Stomach (tissue), 19 donors: ENCODE measurements at places on chromosomes 12 and 14. TPM values are rescaled to one million over a fixed set of nuclear protein-coding genes. Genes with fewer than 3 reads are reported as not detected.

DNA sequence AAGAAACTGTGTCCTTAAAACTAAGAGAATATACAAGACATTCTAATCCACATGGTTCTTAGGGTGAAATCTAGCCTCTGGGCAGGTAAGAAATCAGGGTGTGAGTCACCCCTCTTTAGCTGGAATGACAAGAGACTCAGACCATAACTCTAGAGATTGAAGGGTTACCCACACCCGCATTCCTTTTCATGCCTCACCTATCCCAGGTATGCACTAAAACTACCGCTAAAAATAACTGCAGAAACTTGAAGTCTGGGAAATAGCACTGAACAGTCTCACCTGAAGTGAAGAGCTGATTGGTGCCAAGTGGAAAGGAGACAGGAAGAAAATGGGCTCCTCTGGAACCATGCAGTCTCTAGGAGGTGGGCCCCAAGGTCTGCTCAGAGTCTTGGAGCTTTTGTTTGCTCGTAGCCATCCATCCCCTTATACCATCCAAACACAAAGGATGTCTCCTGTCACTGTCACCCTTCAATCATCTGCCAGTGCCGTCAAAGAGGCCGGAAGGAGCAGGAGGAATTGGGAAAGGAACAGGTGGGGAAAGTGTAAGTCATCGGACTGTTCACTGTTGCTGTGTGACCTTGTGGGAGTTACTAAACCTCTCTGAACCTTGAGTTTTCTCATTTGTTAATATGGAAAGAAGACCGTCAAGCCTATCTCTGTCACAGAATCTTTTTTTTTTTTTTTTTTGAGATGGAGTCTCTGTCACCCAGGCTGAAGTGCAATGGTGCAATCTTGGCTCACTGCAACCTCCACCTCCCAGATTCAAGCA lies 22.4 kb downstream of the DDX47 start:
- no peaks in the 10 kb centered on the region for H3K27me3 ChIP-seq
- H3K4me3 ChIP-seq: no peak overlapping the region
- no peak for DNase-seq
- H3K27ac ChIP-seq: peak overlapping the region; percentile 67
- H3K36me3 ChIP-seq: peaks cover 37% of the 10 kb centered on the region

DNA sequence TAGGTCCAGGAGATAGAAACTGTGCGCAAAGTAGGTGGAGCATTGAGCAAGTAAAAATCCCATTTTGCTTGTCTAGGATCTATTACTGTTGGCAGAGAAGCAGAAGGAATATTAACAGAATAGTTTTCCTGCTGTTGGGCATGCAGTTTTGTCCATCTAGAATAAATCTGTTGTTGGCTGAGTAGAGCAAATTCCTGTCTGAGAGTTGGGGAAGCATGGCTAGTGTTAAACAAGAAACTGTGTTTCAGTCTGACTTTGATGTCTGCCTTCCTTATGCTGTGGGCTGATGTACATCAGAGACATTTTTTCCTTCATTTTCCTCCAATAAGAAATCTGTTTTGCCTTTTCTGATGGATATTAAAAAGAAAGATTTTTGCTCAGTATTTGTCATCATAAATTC lies 98.2 kb downstream of the RAD52 start:
- no peak for DNase-seq
- H3K4me3 ChIP-seq: no peak overlapping the region
- H3K36me3 ChIP-seq: no peaks in the 10 kb centered on the region
- H3K27me3 ChIP-seq: no peaks in the 10 kb centered on the region
- H3K27ac ChIP-seq: no peak overlapping the region

DNA sequence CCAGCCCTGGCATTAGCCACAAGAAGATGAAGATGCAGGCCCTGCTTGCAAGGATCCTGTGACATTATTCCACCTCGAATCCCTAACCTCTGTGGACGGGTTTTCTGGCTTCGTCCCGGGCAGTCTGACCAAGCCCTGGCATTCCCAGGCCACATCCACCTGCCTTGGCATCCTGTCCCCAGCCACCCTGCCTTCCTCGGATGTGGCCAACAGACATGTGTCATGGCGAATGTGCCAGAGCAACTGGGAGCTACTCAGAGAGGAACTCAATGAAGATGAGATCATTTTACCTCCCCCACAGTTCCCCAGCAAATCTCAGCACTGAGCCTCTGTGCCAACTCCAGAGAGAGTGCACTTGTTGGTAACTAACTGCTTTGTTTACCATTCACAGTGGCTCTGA lies 33.5 kb upstream of the KCNA5 start:
- H3K4me1 ChIP-seq: no peaks in the 10 kb centered on the region
- DNase-seq: no peak
- H3K4me3 ChIP-seq: no peak overlapping the region
- no peaks in the 10 kb centered on the region for H3K36me3 ChIP-seq
- no peak overlapping the region for H3K27ac ChIP-seq

DNA sequence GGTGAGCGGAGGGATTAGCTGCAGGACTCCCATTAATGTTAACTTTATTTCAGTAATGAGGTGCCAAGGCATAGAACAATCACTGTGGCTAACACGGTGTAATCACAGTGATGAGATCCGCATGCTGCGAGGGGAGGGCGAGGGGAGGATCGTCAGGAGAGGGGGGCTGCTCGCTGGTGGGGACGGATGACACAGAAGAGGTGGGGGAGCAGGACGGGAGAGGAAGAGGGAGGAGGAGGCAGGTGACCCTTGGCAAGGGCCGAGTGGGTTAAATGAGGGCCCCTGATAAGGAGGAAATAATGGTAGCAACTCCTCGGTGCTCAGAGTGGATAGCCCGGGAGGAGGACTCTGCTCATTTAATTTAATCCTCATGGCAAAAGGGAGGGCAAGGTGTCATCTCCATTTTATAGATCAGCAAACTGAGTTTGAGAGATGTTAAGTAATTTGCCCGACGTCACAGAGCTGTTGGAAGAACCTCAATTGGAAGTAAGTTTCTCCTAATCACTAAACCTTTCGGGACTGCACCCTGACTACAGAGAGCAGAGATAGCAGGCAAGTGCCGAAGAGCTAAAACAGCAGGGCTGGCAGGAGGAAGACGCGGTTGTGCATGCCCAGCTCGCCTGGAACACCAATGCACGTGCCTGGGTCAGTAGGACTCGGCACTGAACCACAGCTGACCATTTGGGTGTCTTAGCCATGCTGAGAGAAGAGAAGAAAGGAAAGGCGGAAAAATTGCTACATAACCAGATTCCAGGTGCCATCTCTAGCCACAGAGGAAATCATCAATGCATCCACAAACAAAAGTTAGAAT lies 43.0 kb downstream of the SPRING1 start:
- no peak for DNase-seq
- peaks cover 17% of the 10 kb centered on the region for H3K27me3 ChIP-seq
- no peak overlapping the region for H3K27ac ChIP-seq
- H3K4me1 ChIP-seq: peaks cover 17% of the 10 kb centered on the region
- H3K4me3 ChIP-seq: no peak overlapping the region

DNA sequence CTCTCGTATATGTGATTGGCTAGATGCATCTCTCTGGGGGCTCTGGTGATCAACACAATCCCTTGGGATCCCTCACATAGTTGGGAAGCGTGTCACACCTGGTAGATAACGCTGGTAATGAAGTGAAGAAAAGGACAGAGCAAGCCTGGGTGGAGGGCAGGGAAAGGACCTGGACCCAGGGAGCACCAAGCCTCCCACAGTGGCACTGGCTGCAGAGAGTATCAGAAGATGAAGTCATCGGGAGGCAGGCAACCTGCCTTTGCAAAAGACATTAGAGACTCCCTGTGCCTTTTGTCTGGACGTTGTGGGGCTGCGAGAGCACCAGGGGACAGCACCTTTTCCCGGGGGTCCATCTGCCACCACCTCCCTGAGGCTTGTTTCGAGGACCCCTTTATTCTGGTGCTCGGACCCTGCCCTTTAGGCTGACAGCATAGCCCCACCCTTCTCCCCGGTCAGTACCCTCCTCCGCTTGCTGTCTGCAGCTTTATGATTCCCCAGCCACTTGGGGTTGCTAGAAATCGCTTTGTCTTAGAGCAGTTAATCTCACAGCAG lies 116.4 kb downstream of the EML1 start:
- H3K4me1 ChIP-seq: no peaks in the 10 kb centered on the region
- no peak overlapping the region for H3K4me3 ChIP-seq
- H3K27me3 ChIP-seq: no peaks in the 10 kb centered on the region
- peaks cover 96% of the 10 kb centered on the region for H3K36me3 ChIP-seq

- H3K4me1 ChIP-seq: no peaks in the 10 kb centered on the region
- no peaks in the 10 kb centered on the region for H3K27me3 ChIP-seq
- DNase-seq: no peak
- H3K27ac ChIP-seq: no peak overlapping the region
Measured at GRCh38 chr14:72352012-72352411, 419.8 kb downstream of the RGS6 start.

DNA sequence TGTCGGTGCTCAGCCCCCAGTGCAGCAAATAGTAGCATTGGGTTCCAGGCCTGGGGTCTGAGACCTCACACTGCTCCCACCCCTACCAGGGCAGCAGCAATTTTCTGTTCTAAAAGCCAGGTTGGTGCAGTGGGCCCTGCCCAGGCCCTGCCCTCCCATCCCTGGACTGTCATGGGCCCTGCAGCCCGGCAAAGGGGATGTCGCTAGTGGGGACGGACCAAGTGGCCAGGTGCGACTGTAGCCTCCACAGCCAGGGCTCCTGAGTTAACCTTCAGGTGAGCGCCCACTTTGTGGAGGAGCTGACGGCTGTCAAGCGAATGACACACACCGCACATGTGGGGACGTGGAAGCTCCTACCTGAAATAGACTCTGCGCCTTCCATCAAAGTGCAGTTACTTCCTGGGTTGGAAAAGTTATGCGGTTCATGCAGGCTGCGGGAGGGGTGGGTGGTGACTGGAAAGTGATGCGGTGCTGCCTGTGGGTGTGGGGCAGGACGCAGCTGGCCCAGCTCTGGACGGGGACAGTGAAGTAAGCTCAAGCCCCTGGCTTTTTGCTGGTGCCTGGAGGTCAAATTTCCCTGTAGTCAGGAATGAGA lies 1.5 kb downstream of the INF2 start:
- H3K4me1 ChIP-seq: peaks cover 91% of the 10 kb centered on the region
- peak overlapping the region; percentile 93 for H3K27ac ChIP-seq
- peaks cover 8% of the 10 kb centered on the region for H3K36me3 ChIP-seq

DNA sequence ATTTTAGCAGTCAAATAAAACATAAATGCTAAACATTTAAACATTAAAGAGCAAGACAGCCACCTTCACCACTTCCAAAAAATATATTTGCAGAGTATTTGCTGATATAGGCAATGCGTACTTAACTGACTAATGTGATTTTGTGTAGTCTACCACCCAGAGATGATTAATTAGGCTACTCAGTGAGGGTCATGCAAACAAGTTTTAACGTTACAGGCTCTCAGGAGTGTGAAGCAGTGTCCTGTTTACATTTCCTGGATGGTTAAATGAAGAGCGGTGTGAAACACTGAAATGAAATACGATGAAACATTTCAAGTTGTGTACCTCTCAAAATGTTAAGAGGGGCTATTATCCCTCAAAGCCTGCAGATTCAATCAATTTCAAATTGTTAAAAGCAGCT lies 165.8 kb upstream of the LRIG3 start:
- no peak overlapping the region for H3K4me3 ChIP-seq
- peaks cover 42% of the 10 kb centered on the region for H3K4me1 ChIP-seq

GRCh38 chr14:22922294-22922693 lies 3.3 kb upstream of the RBM23 start:
- H3K36me3 ChIP-seq: peaks cover 66% of the 10 kb centered on the region
- H3K4me1 ChIP-seq: peaks cover 16% of the 10 kb centered on the region
- no peak for DNase-seq

- H3K4me3 ChIP-seq: no peak overlapping the region
- peaks cover 37% of the 10 kb centered on the region for H3K36me3 ChIP-seq
- peaks cover 84% of the 10 kb centered on the region for H3K4me1 ChIP-seq
Measured at GRCh38 chr14:55136241-55136640, 7.2 kb downstream of the LGALS3 start.

GRCh38 chr14:38309522-38310277 lies 53.8 kb upstream of the CLEC14A start:
- H3K27me3 ChIP-seq: no peaks in the 10 kb centered on the region
- peaks cover 10% of the 10 kb centered on the region for H3K4me1 ChIP-seq

DNA sequence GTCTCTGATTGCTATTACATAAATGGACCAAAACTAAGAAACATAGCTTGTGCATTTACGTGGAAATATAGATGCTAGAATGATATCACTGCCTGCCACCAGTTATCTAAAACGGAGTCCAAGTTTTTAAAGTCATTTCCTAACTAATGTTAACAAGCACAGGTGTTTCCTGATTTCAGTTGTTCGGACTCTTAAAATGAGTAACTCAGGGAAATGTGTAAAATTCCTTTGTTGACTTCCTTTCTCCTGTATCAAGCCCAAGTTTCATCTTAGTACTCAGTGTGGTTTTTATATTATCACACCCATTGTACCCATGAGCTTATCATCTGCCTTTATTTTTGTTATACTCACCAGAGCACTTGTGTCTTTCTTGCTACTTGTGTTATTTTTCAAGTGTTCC lies 13.2 kb upstream of the PRKCH start:
- DNase-seq: peak; percentile 34
- H3K4me3 ChIP-seq: no peak overlapping the region
- no peak overlapping the region for H3K27ac ChIP-seq
- no peaks in the 10 kb centered on the region for H3K4me1 ChIP-seq
- no peaks in the 10 kb centered on the region for H3K27me3 ChIP-seq

GRCh38 chr12:53995378-53996239 lies 4.4 kb upstream of the HOXC9 start:
- H3K36me3 ChIP-seq: no peaks in the 10 kb centered on the region
- H3K4me1 ChIP-seq: peaks cover 55% of the 10 kb centered on the region
- H3K4me3 ChIP-seq: peak overlapping the region; percentile 42
- DNase-seq: peak; percentile 40
- H3K27me3 ChIP-seq: peaks cover 100% of the 10 kb centered on the region
- no peak overlapping the region for H3K27ac ChIP-seq

DNA sequence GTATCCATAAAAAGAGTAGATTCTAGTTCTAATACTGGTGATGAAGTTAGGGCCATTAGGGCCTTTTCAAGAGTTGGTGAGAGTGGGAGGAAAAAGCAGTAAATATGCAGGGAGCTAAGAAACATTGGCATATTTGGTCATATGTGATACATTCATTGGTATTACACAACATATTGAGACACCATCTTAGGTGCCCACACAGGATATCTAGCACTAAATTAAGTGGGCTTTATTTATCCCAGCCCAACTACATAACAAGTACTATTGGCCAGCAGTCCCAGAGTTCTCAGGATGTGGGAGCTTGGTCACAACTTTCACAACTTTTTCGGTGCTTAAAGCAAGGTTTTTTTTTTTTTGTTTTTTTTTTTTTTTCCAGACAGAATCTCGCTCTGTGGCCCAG lies 2.0 kb upstream of the ING4 start:
- peaks cover 42% of the 10 kb centered on the region for H3K36me3 ChIP-seq
- H3K27me3 ChIP-seq: no peaks in the 10 kb centered on the region
- H3K4me1 ChIP-seq: peaks cover 29% of the 10 kb centered on the region
- DNase-seq: no peak
- no peak overlapping the region for H3K4me3 ChIP-seq

DNA sequence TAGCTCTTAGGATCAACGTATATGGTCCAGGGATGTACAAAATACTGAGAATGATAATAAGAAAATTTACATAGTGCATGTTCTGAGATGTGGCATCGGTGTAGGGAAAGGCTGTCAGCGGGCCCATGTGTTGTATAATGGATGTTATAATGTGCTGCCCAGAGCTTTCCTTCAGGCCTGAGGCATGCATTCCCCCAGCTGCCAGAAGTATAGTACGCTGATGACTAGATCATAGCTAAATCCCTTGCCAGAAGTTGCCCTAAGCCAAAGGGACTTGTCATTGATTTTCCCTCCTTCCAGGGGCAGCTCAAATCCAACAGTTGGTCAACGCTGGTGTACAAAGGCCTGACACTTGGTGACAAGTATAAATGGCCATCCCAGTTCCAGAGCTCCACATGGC lies 6.5 kb upstream of the OR11G2 start:
- H3K27me3 ChIP-seq: peaks cover 5% of the 10 kb centered on the region
- H3K4me3 ChIP-seq: no peak overlapping the region
- no peaks in the 10 kb centered on the region for H3K36me3 ChIP-seq

TC2N gene
- total RNA-seq: 73.5 TPM

GPR135 gene
- 0.89 TPM for total RNA-seq

GPR162 gene
- 7.5 TPM for total RNA-seq

PIWIL1 gene
- total RNA-seq: not detected

VRTN gene
- not detected for total RNA-seq

DLK1 gene
- not detected for total RNA-seq

HELB gene
- 8.0 TPM for total RNA-seq
